ENCODE measurements at places on chromosomes 3 and 15.

DNA sequence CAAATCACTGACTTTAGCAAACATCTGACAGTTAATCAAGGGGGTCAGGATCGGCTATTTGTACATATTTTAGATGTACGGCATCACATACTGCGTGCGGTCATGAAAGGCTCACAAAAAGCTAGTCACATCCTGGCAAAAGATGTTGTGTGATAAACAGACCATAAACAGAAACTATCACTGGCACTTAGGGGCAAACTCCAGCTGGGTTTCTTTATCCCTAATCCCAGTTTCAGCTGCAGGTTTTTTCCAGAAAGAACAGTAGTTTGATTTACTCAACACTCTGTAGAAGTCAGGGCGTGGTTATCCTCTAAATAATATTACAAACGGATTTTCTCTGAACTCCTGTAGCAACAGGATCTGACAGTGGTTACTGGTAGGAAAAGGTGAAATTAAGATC lies 112.4 kb upstream of the BHLHE40 start:
- DNase-seq: no peak
- no peak overlapping the region for H3K4me3 ChIP-seq
- H3K36me3 ChIP-seq: no peaks in the 10 kb centered on the region

DNA sequence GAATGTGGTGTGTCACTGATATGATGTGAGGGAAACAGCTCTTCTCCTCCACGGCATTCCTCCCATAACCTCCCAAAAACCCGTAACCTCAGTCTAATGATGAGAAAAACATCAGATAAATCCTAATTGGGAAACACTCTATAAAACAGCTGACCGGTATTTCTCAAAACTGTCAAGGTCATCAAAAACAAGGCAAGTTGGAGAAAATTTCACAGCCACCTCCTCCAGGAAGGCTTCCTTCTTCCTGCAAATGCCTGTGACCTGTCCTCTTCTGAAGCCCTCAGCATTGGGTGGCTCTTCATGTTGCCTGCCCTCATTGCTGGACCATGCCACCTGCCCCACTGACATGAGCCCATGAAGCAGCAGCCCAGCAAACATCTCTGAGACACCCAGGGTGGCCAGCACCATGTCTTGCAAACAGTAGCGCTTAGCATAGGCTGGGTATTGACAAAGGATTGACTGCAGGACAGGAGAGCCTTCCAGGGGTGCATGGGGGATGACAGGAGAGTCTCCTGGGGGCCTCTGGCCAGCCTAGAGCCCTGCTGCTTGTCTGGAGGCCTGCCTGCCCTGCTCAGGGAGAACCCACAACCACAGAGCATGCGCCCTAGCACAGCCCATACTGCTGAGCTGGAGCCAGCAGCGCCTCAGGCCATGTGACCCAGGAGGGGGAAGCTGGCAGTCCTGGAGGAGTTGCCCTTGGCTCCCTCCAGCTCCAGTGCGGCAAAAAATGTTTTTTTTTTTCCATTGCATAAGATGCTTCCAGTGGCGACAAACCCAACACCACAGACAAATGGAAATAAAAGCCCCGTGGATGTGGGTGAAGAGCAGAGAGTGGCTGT lies 49.7 kb downstream of the XXYLT1 start:
- no peak for DNase-seq
- no peaks in the 10 kb centered on the region for H3K36me3 ChIP-seq
- no peaks in the 10 kb centered on the region for H3K4me1 ChIP-seq
- no peaks in the 10 kb centered on the region for H3K27me3 ChIP-seq

DNA sequence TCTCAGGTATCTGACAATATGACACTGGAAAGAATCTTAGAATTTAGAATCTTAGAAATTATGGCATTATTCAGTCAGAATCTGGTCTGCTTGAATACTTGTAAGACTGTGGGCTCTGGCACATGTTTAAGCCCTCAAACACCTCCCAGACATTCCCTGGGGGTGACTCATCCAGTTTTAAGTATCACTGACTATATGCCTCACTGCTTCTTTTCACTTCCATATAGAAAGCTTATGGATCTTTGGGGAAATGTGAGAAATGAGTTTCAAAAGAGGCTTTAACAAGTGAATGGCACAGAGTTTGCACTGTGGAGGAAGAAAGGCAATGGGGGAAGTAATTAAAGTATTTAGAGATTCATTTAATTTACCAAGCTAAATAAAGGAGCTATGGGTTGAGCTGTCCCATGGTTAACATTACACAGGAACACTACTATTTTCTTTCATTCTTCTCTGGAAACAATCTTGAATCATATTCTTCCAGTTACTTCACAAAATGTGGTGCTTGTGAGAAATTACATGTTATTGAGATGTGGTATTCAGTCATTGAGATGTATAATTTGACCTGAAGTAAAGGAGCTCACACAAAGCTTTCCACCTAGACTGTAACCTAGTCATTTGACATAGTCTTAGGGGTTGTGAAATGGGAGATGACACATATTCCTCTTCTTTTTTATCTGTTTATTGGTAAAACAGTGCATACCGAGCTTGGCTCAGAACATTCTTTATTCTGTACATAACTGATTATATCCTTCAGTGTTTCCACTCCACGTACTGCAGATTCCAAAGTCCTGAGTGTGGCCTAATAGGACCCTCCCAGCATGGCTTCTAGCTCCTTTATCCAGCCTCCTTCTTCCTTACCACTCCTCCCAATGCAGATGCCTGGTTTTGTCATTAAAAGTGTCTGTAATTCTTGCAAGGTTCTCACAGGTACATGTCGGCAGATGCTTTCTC lies 544.6 kb upstream of the NECTIN3 start:
- peak overlapping the region; percentile 21 for H3K27ac ChIP-seq
- DNase-seq: peak; percentile 55
- no peak overlapping the region for H3K4me3 ChIP-seq

- H3K4me1 ChIP-seq: peaks cover 13% of the 10 kb centered on the region
- H3K4me3 ChIP-seq: no peak overlapping the region
- H3K27me3 ChIP-seq: no peaks in the 10 kb centered on the region
Observed at GRCh38 chr3:134667406-134667805, 16.6 kb upstream of the KY start.

- H3K27me3 ChIP-seq: no peaks in the 10 kb centered on the region
- no peak for DNase-seq
- no peak overlapping the region for H3K4me3 ChIP-seq
- no peaks in the 10 kb centered on the region for H3K4me1 ChIP-seq
Observed at GRCh38 chr3:146539315-146539714, 5.1 kb downstream of the PLSCR1 start.

- no peak overlapping the region for H3K4me3 ChIP-seq
- no peaks in the 10 kb centered on the region for H3K4me1 ChIP-seq
- H3K27me3 ChIP-seq: no peaks in the 10 kb centered on the region
- DNase-seq: no peak
- no peaks in the 10 kb centered on the region for H3K36me3 ChIP-seq
Observed at GRCh38 chr3:14274612-14274936, 96.0 kb downstream of the LSM3 start.

All from HCT116 (cell line).